ENCODE measurements at places on chromosomes 5 and 9.

DNA sequence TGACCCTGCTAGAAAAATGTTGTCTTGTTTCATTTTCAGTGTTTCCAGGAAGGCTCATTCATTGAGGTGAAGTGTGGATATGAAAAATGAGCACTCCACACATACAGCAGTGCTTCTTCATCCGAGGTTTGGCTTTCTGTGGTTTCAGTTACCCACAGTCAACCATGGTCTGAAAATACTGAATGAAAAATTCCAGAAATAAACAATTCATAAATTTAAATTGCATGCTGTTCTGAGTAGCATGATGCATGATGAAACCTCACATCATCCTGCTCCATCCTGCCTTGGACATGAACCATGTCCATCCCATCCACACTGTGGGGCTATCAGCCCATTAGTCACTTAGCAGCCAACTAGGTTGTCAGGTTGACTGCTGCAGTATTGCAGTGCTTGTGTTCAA is 10.4 kb upstream of the SLC45A2 start:
- no peak for DNase-seq

GRCh38 chr9:123954518-123955280 is 24.8 kb upstream of the DENND1A start:
- DNase-seq: no peak

GRCh38 chr9:134661299-134661698 is 19.7 kb downstream of the COL5A1 start:
- no peak for DNase-seq

GRCh38 chr5:158538506-158539074 is 561.1 kb downstream of the EBF1 start:
- DNase-seq: no peak

DNA sequence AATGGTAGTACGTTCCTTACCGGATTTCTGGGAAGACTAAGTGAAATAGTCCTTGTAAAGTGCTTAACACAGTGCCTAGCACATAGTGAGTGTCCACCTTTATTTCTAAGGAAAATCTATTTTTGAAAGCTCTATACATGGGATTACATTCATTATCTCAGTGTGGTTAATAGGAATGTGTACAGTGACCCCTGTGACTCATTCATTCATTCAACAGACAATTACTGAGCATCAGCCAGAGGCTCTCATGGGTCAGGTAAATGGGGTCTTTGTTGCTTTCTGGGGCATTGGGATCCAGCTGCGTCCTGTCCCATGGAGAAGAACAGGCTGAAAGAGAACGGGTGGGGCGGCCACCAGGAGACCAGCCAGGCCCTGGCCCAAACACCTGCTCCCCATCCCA is 226.2 kb upstream of the TBC1D2 start:
- DNase-seq: no peak

DNA sequence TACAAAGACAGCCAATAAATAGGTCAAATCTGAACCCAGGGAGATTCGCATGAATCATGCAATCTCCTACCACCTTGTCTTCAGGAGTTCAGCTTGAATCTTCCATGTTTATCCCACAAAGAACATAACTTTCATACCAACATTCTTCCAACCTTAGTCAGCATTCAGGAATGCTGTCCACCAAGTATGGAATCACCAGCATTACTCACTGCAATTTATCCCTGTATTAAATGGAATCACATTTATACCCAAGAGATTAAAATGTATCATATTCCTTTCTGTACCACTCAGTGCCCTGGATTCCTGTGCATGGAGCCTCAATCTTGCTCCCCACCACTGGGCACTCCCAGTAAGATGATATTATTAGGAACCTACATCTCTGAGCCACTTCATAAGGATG is 162.6 kb downstream of the GLIS3 start:
- DNase-seq: no peak

DNA sequence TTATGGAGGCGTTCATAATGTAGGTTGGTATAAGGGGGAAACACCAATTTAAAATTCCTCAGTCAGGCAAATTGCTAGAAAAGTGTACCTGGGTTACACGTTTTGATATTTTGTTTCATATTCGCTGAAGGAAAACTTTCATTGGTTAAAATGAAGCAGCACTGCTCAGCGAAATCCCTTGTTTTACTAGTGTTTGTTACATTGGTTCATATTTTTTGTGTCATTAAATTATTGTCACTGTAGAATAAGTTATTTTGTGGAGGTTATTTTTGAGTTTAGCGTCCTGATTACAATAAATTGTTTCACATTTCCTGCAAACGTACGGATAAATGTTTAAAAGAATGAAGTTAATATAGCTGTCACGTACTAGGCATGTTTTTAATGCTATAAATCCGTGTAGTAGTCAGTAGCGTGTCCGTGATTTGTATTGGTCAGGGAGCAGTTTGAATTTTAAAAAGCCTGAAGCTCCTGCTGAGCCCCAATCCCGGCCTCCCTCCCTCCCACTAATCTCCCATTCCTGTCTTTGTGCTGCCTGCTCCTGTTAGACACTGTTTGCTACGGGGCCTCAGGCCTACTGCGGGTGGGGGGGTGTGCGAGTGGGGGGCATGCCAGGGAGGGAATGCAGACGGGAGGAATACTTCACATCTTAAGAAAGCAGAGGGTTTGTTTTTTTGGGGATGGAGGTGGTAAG is 2.0 kb downstream of the NIPBL start:
- no peak for DNase-seq

Measured in NCI-H2171 (cell line).